NCI-H526 (cell line): ENCODE measurements at places on chromosomes 2 and 18.
A peak's percentile ranks its signal among the peaks of the same experiment; 100 is the strongest.

GRCh38 chr2:9484533-9484932 is 10.2 kb downstream of the IAH1 start:
- no peak for DNase-seq

- DNase-seq, result no peak
Observed at GRCh38 chr2:150403457-150403856, 84.0 kb downstream of the RND3 start.

- DNase-seq, result peak; percentile 69
Observed at GRCh38 chr2:60094450-60094929, 459.0 kb downstream of the BCL11A start.

- no peak for DNase-seq
Observed at GRCh38 chr2:20330192-20330591, 20.5 kb downstream of the PUM2 start.

GRCh38 chr2:105806996-105807395 is 62.3 kb downstream of the NCK2 start:
- no peak for DNase-seq

- no peak for DNase-seq
Observed at GRCh38 chr2:144541396-144541795, 21.5 kb upstream of the ZEB2 start.

DNA sequence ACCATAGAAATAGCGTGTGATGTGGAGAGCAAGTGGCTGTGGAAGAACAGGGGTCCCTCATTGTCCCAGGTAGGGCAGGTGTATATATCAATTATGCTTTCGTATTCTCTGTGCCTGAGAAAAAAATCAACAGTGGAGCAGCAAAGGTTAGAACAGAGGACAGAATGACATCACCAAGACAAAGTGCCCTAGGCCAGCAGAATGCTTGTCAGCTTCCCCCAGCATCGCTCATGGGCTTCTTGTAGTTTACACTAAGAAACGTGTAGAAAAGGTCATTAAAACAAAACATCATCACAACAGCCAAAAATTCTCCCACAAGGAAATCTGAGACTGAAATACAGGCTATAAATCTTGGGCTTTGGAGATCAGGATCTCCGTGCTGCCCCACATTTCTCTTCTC is 288.0 kb downstream of the TDRD15 start:
- DNase-seq, result no peak

- no peak for DNase-seq
Observed at GRCh38 chr18:6370410-6370809, 44.3 kb downstream of the L3MBTL4 start.

- no peak for DNase-seq
Observed at GRCh38 chr18:3172097-3172496, 47.7 kb downstream of the MYOM1 start.

DNA sequence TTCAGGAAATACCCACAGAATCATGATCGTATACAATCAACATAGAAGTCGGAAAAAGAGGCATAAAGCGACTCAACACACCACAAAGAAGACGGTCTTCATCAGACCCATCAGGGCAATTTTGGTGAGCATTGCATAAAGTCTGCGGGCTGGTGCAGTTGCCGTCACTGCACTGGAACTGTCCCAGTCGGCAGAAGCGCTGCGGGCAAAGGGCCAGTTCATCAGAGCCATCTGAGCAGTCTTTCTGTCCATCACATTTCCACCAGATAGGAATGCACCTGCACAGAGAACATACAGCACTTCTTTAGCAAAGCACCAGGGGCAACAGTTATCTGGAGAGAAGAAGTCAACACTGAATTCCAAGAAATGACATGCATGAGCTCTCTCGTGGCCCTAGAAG is 105.7 kb downstream of the DHRS9 start:
- DNase-seq, result no peak

DNA sequence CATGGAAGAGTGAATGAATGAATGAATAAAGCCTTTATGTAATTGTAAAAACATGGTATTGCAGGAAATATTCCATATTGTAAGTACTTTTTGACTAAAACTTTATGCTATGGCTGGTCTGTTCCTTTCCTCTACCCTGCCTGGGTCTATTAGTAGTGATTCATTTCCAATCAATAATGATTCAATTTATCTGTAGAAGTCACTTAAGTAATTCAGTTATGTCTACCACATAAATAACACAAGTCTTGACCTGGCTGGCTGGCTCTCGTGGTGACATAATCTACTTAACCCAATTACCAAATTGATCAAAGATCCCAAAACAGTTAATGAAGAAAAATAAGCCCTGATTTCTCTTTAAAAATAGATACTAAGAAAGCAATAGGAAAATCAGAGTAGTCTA is 7.8 kb upstream of the ARHGAP28 start:
- DNase-seq, result no peak

DNA sequence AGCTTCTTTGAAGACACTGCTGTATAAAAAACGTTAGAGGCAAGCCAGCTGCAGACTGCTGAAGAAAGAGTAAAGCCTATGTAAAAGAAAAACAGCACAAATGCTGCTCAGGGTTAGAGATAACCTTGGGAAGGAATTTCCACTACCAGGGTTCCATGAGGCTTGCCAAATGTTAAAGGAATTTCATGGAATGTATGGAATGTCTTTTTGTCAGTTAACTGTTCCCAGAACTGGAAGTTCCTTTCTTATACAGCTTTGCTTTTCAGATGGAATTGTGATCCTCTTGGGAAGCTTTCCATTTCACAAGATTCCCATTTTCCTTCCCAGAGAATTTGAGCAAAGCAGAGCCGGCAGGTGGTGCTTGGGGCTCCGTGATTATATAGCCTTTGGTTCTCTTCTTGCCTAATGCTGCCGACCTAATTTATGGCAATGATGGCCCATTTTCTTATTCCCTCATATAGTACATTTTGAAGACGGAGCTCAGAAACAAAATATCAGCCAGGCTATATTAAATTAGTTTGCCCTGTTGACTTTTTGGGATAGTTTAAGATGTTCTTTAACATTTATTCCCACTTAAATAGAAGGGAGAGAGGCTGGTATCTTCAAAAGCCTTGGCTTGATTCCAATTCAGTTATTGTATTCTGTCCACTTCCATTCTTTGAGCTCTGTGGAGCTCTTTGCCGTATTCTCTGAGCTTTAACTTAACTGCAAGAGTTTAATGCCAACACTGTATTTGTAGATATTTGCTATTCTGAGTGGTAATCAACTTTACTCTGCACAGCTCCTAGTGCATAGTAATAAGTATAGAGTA is 162.3 kb downstream of the PHLPP1 start:
- DNase-seq, result no peak
